ENCODE measurements at places on chromosomes 5 and 9.

- DNase-seq: no peak
These were observed 16.4 kb upstream of the ZBTB34 start for GRCh38 chr9:126844085-126844484.

DNA sequence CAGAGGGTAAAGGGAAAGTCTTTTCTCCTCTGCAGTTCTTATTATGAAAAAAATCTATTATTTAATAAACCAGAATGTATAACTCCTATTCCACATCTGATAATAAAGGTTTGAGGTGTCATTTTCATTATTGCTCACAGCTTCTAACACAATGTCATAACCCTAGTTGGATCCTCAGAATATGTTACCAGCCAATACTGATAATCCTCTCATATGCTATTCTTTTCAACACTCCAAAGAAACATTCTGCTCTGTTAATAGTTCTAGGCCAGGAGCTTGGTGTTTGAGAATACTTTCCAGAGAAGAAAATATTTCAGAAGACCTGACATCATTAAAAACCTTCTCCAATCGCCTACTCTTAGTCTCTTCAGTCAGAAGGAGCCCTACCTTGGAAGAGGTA is 127.1 kb downstream of the PIK3R1 start:
- DNase-seq: no peak

DNA sequence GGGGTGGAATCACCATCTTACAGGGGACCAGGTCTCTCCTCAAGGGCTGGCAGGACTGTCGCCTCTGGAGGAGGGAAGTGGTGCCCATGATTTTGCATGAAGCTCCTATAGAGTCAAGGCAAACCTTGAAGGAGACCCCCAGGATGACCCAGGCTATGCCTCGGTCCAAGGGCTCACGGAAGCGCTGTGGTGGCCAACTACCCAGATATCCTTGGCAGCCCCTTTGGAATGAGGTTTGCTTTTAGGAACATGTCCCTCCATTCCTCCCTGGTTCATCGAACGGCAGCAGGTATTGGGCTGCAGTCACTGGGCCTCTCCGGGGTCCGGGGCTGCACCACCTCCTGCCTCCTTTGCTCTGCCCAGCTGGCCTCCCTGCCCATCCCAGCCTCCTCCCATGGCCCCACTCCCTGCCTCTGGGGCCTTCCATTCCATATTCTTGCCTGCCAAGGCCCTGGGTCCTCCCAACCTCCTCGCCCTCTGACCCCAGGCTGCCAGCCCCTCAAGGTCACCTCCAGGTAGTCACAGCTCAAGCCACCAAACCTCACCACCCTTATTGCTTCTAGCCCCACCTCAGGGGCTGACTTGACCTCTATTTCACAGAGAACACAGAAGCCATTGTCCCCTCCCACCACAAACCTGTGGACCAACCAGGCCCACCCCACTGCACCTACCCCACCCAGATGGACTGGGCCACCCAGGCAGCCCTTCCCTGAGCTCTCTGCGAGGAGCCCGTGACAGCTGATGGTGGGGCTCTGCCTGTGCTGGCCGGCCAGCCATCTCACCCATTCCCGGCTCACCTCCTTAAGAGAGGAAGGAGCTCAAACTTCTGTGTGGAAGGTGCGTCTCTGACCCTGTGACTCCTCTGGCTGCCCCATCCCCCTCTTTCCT is 3.6 kb upstream of the IL3 start:
- no peak for DNase-seq

- DNase-seq: no peak
These were observed 8.4 kb upstream of the RGS7BP start for GRCh38 chr5:64497386-64497785.

DNA sequence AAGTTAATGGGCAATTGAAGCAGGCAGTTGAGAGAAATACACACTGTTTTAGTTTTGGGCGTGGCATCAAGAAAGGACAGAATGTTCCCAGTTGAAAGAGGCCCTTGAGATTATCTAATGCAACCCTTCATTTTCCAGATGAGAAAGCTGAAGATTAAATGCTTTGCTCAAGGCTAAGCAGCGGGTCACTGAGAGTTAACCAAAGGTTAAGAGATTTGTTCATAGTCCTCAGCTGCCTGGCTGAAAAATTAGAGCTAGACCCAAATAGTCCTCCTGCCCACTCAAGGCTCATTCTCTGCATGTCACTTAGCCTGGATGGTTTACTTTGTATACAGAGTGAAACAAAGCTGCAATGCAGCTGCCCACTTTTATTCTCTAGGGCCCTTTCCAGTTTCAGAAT is 46.7 kb upstream of the MAMDC2 start:
- DNase-seq: no peak
